ENCODE measurements at places on chromosomes 5 and 9. TPM values are rescaled to one million over a fixed set of nuclear protein-coding genes. Genes with fewer than 3 reads are reported as not detected.

Gene DNAH5
- 0.18 TPM for polyA plus RNA-seq

Gene TERT
- polyA plus RNA-seq = not detected

Gene LMX1B
- 0.04 TPM for polyA plus RNA-seq

Gene FCN1
- polyA plus RNA-seq = 3.6 TPM

Gene PCDHGB7
- 11.7 TPM for polyA plus RNA-seq

Gene TXNDC15
- 94.2 TPM for polyA plus RNA-seq

Gene EIF4E1B
- polyA plus RNA-seq = not detected

Gene OGN
- 19.5 TPM for polyA plus RNA-seq

Measured in urinary bladder (tissue), 4 donors.